ENCODE measurements at places on chromosomes 11 and 22. TPM values are rescaled to one million over a fixed set of nuclear protein-coding genes. Genes with fewer than 3 reads are reported as not detected.

GRCh38 chr11:112882494-112883381 is 78.5 kb upstream of the NCAM1 start:
- peaks cover 7% of the 10 kb centered on the region for H3K4me1 ChIP-seq
- no peaks in the 10 kb centered on the region for H3K27me3 ChIP-seq
- no peaks in the 10 kb centered on the region for H3K36me3 ChIP-seq
- no peak overlapping the region for H3K4me3 ChIP-seq
- DNase-seq = no peak

GRCh38 chr11:92222701-92223100 is 1.9 kb upstream of the FAT3 start:
- no peak overlapping the region for H3K4me3 ChIP-seq
- no peak overlapping the region for H3K27ac ChIP-seq
- H3K27me3 ChIP-seq = peaks cover 14% of the 10 kb centered on the region

- H3K27ac ChIP-seq = peak overlapping the region; percentile 72
- no peak for DNase-seq
- no peaks in the 10 kb centered on the region for H3K27me3 ChIP-seq
- H3K4me1 ChIP-seq = peaks cover 31% of the 10 kb centered on the region
- H3K36me3 ChIP-seq = peaks cover 59% of the 10 kb centered on the region
Observed at GRCh38 chr11:88292171-88292843, 45.2 kb downstream of the CTSC start.

- peaks cover 43% of the 10 kb centered on the region for H3K4me1 ChIP-seq
- H3K27me3 ChIP-seq = no peaks in the 10 kb centered on the region
- no peak for DNase-seq
- H3K4me3 ChIP-seq = no peak overlapping the region
Observed at GRCh38 chr22:20244691-20245576, 23.2 kb downstream of the RTN4R start.

GRCh38 chr11:2797121-2797711 is 88.4 kb downstream of the CDKN1C start:
- H3K4me3 ChIP-seq = no peak overlapping the region
- DNase-seq = peak; percentile 29
- H3K27me3 ChIP-seq = no peaks in the 10 kb centered on the region
- H3K27ac ChIP-seq = no peak overlapping the region
- H3K36me3 ChIP-seq = no peaks in the 10 kb centered on the region
- peaks cover 23% of the 10 kb centered on the region for H3K4me1 ChIP-seq

DNA sequence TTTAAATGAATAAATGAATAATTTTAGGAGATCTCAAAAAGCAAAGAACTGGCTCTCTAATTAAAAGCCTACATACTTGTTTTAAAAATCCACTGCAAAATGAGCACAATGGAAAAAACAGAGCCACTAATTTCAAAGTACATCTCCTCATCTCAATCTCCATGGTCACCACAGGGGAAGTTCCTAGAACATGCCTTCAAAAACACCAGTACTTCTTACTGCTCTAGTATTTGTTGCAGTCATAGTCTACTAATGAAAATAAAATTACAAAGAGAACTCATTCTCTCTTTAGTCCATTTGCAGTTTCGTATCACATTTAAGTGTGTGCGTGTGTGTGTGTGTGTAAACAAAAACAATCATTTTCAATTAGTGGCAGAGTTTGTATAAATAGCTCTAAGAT is 54.0 kb downstream of the PIK3C2A start:
- no peak for DNase-seq
- H3K4me3 ChIP-seq = no peak overlapping the region
- peaks cover 2% of the 10 kb centered on the region for H3K4me1 ChIP-seq
- no peaks in the 10 kb centered on the region for H3K27me3 ChIP-seq

DNA sequence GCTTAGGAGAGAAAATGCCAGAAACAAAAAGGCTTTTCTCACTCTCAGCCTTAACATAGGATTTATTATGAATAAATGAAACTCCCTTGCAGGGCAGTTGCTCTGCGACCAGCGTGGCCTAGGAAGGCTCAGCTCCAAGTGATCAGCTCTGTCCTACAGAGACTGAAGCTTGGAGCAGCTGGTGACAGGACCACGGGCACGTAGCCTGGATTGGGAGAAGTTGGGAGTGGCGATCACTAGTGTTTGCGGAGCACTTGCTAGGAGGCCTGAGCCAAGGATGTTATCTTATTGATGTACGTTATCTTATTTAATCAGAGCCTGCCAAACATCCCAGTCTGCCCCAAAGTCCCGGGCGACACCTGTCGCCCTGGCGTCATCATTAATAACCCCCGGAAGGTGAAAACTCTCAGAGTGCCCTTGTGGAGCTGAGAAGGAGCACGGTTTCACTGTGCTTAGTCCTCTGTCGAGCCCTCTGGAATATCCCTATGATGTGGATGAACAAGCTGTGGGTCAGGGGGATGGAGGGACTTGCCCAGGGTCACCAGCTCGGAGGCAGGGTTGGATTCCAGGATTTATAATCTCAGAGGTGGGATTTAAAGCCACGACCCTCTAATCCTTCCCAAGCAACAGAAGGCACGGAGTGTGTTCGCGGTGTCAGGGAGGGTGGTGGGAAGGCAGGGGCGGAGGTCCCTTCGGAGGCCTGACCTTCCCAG is 40.8 kb upstream of the SMIM38 start:
- H3K4me3 ChIP-seq = no peak overlapping the region
- no peak for DNase-seq
- no peak overlapping the region for H3K27ac ChIP-seq

DNA sequence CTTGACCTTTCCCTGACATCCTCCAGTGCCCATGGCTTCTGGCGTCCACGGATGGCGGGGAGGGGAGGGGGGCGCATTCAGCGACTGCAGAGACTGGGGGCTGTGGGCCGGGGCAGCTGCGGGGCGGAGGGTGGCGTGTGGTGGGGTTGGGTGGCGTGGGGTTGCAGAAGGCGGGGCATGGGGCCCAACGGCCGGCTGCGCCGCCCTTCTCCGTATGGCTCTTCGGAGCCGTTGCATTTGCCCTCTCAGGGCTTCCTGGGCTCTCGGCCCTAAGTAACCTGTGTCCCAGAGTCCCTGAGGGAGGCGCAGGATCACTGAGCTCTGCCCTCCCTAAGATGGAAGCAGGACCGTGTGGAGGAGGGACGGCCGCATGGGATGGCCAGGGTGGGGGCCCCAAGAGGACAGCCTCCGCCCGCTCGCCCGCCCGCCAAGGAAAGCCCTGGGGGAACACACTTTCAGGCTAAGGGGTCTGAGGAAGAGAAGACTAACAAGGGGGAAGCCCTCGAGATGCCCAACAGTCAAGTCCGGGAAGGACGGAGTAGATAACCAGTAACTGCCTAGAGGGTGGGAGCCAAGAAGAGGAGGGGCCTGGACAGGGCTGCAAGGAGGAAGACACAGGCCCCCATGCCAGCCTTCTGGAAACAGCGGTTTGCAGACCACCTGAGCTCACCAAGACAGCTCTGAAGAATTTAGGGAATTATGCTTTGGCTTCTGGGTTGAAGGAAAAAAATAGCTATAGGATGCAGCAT is 9.2 kb upstream of the AIFM3 start:
- peaks cover 12% of the 10 kb centered on the region for H3K27me3 ChIP-seq
- peaks cover 2% of the 10 kb centered on the region for H3K36me3 ChIP-seq
- H3K27ac ChIP-seq = no peak overlapping the region
- no peak for DNase-seq

DNA sequence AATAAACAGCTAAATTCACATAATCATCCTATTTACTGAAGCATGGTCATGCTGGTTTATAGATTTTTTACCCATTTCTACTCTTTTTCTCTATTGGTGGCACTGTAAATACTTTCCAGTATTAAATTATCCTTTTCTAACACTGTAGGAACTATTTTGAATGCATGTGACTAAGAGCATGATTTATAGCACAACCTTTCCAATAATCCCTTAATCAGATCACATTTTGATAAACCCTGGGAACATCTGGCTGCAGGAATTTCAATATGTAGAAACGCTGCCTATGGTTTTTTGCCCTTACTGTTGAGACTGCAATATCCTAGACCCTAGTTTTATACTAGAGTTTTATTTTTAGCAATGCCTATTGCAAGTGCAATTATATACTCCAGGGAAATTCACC is 10.7 kb downstream of the RAG1 start:
- peaks cover 12% of the 10 kb centered on the region for H3K27me3 ChIP-seq
- peaks cover 15% of the 10 kb centered on the region for H3K4me1 ChIP-seq
- H3K36me3 ChIP-seq = no peaks in the 10 kb centered on the region
- no peak overlapping the region for H3K4me3 ChIP-seq
- DNase-seq = no peak
- H3K27ac ChIP-seq = no peak overlapping the region

KDELR3 gene
- 14.5 TPM for total RNA-seq

UBQLNL gene
- 1.9 TPM for total RNA-seq

RFPL1 gene
- total RNA-seq = 0.63 TPM

OR4A16 gene
- not detected for total RNA-seq

RNF26 gene
- 36.1 TPM for total RNA-seq

SLC25A45 gene
- total RNA-seq = 3.9 TPM

SAC3D1 gene
- 16.3 TPM for total RNA-seq

NFAM1 gene
- total RNA-seq = 0.27 TPM
